ENCODE measurements at places on chromosomes 7 and 10.

- DNase-seq: peak; percentile 34
These were observed 41.9 kb downstream of the PRSS2 start for GRCh38 chr7:142812437-142813215.

GRCh38 chr10:28569506-28570159 is 36.7 kb downstream of the WAC start:
- DNase-seq: no peak

GRCh38 chr7:157523371-157523765 is 186.6 kb downstream of the DNAJB6 start:
- DNase-seq: no peak

DNA sequence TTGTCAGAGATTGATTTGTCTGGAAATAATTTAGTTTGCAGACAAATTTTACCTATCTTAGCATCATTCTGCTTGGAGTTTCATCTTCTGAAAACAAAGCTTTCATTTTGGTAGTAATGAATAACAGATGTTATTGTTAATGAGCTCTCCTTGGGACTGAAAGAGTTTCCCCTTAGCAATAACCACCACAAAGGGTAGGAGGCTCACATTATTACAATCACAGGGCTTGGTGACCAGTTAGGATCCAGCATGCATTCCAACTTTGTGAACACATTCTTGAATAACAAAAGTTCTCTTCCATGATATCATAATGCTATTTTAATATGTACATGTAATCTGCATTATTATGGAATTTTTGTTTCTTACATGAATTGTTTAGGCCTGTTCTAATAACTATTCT is 148.8 kb upstream of the VWC2 start:
- no peak for DNase-seq

- DNase-seq: peak; percentile 99
These were observed 76.6 kb upstream of the HGF start for GRCh38 chr7:81846398-81846797.

DNA sequence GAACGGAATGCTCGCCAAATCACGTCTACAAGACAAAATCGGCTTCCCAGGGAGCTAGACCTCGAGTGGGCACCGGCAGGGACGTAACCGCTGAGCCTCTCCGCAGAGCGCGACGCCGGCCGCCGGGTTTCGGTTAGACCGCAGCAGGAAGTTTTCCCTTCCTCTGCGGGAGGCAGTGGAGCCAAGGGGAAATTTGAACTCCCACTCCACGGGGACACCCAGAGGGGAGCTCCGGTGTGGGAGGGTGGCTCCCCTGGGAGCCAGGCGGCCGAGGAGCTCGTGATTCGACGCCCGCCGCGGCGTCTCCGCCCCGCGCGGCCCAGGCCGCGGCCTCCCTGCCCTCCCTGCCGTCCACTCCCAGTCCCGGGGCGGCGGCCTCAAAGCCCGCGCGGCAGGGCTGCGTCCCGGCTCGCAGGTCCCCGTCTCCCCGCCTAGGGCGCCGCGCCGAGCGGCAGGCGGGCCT is 426 bp downstream of the SYPL1 start:
- peak; percentile 93 for DNase-seq

- no peak for DNase-seq
These were observed 17.5 kb downstream of the AVPI1 start for GRCh38 chr10:97669571-97669970.

DNA sequence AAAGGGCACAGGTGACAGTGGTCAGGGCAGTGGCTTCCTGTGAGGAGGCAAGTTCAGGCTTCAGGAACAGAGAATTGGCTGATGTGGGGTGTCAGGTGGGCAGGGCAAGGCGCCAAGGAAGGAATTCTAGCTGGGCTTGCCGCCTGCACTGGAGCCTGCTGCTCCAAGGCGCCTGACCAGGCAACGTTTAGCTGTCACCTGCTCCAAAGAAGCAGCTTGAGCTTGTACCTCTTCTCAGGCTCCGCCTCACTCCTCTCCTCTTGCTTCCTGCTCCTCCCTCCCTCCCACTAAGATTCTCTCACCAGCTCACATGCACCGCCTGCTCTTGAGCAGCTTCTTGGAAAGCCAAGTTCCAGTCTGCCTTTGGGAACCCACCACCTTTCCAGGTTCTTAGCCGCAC is 187.4 kb upstream of the GRB10 start:
- no peak for DNase-seq

DNA sequence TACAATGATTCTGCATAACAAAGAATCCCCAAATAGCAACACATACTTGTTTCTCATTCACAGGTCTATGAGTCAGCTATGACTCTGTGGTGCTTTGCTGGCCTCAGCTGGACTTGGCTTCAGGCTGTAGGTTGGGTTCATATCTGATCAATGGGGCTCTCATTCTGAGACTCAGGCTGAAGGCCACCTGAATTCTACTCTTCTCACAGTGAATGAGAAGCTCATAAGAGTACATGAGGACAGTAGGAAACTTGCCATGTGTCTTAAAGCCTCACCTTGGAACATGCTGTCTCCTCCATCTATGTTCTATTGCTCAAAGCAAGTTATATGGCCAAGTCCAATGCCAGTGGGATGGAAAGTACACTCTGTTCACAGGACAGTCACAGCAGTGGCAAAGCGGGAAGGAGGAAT is 292.9 kb downstream of the BMPER start:
- no peak for DNase-seq

- DNase-seq: peak; percentile 37
These were observed 51.7 kb upstream of the RET start for GRCh38 chr10:43024942-43025700.

DNA sequence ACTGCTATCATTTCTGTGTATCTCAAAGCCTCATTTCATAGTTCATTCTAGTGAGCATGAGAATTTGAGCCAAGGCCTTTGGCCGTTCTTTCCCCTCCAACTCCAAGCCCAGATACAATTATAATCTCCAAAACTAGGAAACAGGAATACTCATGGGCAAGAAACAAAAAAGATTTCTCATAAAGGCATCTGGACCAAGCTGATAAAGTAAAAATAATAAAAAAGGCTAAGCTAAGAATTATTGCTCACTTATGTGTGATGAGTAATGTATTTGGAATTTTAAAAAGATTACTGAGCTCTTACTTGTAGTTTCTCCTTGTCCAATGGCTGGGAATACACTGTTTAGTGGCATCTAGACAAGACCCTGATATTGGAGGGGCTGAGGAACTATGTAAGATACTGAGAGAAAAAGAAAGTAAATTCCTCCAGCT is 196.4 kb upstream of the POM121L12 start:
- DNase-seq: no peak

- DNase-seq: no peak
These were observed 150.4 kb downstream of the PPP1R3A start for GRCh38 chr7:113768387-113768786.

DNA sequence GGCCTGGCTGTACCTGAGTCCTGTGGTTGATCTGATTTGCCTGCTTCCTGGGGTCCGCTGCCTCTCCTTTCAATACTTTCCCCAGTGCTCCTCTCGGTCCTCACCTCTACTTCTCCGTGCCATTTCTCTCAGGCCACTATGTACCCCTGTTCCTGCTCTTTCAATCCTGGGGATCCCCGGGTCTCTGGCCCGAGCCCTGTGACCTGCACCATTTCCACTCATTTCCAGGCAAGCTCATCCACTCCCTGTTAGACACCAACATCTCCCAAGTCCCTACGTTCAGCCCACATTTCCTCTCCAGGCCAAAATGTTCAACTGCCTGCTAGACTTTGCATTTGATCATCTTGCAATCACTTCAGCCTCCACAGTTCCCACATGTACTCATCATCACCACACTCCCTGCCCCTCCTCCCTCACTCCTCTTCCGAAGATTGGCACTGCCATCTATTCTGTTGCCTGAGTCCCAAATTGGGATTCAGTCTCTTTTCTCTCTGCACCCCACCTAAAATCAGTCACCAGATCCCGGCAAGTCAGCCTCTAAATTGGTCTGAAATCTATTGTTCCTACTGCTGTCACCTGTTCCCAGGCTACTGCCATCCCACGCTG is 34.4 kb upstream of the ZMIZ1 start:
- DNase-seq: no peak

DNA sequence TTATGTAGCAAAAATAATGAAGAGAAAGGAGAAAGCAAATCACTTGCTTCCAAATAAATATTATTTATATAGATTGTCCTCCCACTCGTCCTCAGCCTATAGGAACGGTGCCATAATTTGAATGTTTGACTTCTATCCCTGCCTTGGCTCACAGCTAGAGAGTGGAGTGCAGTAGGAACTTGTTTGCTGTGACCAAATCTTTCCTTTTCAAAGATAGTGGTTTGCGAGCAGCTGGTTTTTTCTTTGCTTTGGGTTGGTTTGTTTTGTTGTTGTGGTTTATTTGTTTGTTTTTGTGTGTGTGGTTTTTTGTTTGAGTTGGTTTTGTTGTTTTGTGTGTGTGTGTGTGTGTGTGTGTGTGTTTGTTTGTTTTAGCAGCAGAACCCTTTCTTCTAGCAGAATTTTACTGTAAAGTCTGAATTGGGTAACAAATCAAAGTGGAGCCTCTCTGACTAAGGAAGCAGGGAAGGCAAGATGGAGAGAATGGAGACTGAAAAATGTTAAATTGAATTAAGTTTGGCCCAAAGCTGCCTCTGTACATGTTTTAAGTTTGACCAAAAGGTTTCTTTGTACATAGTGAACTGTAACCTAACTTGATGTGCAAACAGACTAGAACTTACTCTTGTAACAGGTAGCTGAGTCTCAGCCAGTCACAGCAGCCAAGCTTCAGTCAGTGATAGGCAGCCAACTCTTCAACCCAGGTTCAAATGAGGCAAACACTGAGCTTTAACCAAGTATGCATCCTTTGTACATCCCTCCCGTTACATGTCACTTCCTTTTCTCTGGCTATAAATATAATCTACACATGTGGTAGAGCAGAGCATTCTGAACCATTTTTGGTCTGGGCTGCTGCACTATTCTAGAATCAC is 149.5 kb upstream of the LRGUK start:
- no peak for DNase-seq

Data from NB4 (cell line).